Pancreas (tissue), 10 donors: ENCODE measurements at places on chromosomes 11 and 22.

- H3K4me1 ChIP-seq, result no peaks in the 10 kb centered on the region
- H3K27me3 ChIP-seq, result no peaks in the 10 kb centered on the region
- H3K27ac ChIP-seq, result no peak overlapping the region
- DNase-seq, result no peak
- no peak overlapping the region for H3K4me3 ChIP-seq
These were observed 302.8 kb upstream of the NCAM1 start for GRCh38 chr11:112658431-112658878.

- no peak overlapping the region for H3K27ac ChIP-seq
- H3K36me3 ChIP-seq, result no peaks in the 10 kb centered on the region
- no peak for DNase-seq
- H3K27me3 ChIP-seq, result no peaks in the 10 kb centered on the region
These were observed 231.2 kb upstream of the MTNR1B start for GRCh38 chr11:92738276-92738675.

DNA sequence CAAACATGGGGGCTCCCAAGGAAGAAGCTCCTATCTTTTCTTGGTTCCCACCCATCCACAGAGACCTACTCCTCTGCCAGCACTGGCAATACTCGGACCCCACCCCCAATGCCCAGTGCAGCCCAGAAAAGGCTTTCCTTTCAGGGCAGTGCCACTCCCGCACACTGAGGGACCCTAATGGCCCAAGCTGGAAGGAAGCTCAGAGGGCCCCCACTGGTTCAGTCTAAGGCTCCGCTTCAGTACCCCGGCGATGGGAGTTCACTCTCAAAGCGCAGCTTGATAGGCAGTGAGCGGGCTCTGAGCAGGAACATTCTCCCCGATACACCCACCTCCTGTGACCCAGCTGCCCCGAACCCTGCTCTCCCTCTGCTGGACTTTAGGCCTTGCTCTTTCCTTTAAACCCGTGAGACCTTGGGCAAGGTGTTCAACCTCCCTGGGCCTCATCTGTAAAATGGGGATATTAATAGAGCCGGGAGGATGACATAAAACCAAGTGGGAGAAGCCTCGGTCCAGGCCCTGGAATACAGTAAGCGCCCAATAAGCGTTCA is 48.4 kb downstream of the CHRDL2 start:
- H3K4me3 ChIP-seq, result peak overlapping the region; percentile 29
- H3K27ac ChIP-seq, result no peak overlapping the region
- no peaks in the 10 kb centered on the region for H3K36me3 ChIP-seq
- H3K4me1 ChIP-seq, result peaks cover 16% of the 10 kb centered on the region
- H3K27me3 ChIP-seq, result no peaks in the 10 kb centered on the region

DNA sequence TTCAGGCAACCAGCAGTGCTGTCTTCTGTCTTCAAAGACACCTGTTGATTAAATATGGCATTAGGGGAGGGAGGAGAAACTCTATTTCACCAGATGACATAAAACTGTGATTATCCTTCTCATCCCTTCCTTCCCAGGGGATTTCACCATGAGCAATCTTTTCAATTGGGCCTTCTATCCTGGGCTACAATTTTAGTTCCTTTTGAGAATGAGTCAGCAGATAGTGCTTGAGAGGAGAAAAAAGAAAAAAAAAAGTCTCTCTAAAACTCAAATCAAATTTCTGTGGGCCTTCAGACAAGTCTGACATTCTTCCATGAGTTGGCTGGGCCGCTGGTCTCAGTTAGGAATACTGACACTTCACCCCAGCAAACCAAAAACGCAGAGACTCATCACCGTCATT is 7.2 kb downstream of the FLI1 start:
- no peaks in the 10 kb centered on the region for H3K36me3 ChIP-seq
- DNase-seq, result no peak

- H3K27me3 ChIP-seq, result no peaks in the 10 kb centered on the region
- no peaks in the 10 kb centered on the region for H3K36me3 ChIP-seq
- H3K4me1 ChIP-seq, result no peaks in the 10 kb centered on the region
- no peak overlapping the region for H3K27ac ChIP-seq
These were observed 22.2 kb upstream of the CYP2D6 start for GRCh38 chr22:42152661-42153270.

- no peaks in the 10 kb centered on the region for H3K36me3 ChIP-seq
- H3K27me3 ChIP-seq, result no peaks in the 10 kb centered on the region
- no peak overlapping the region for H3K4me3 ChIP-seq
- no peak for DNase-seq
These were observed 84.6 kb upstream of the LDLRAD3 start for GRCh38 chr11:35859301-35859700.

GRCh38 chr11:45755281-45755859 is 49.6 kb upstream of the SLC35C1 start:
- no peak overlapping the region for H3K27ac ChIP-seq
- no peaks in the 10 kb centered on the region for H3K4me1 ChIP-seq
- DNase-seq, result no peak
- H3K27me3 ChIP-seq, result no peaks in the 10 kb centered on the region

DNA sequence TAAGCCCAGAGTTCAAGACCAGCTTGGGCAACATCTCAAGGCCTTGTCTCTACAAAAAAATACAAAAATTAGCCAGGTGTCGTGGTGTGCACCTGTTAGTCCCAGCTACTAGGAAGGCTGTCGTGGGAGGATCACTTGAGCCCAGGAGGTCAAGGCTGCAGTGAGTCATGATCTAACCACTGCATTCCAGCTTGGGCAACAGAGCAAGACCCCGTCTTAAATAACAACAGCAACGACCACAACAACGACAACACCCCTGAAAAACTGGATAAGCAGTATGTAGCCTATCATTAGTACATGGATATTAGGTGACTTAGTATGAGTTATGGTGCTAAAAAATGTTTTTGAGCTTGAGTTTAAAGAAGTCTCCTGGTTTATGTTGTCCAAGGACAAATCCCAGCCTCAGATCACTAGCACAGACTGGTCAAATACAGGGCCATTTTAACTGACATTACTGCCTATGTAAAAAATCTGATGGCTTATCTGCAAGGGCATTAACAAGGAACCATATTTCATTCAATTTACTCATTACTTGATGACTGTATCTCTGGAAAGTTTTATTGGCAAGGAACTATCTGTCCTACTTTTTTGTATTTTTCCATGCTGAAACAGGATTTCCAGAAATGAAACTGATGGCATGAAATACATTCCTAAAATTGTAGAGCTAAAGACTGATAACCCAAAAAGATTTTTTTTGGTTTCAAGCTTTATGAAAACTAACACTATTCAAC is 23.4 kb downstream of the C2CD3 start:
- DNase-seq, result no peak
- H3K4me3 ChIP-seq, result no peak overlapping the region
- no peak overlapping the region for H3K27ac ChIP-seq
- H3K27me3 ChIP-seq, result no peaks in the 10 kb centered on the region
- H3K36me3 ChIP-seq, result no peaks in the 10 kb centered on the region
- H3K4me1 ChIP-seq, result no peaks in the 10 kb centered on the region

GRCh38 chr11:61815790-61816735 is 740 bp downstream of the FADS1 start:
- no peaks in the 10 kb centered on the region for H3K27me3 ChIP-seq
- peak overlapping the region; percentile 72 for H3K27ac ChIP-seq
- peaks cover 6% of the 10 kb centered on the region for H3K4me1 ChIP-seq
- H3K36me3 ChIP-seq, result no peaks in the 10 kb centered on the region

DNA sequence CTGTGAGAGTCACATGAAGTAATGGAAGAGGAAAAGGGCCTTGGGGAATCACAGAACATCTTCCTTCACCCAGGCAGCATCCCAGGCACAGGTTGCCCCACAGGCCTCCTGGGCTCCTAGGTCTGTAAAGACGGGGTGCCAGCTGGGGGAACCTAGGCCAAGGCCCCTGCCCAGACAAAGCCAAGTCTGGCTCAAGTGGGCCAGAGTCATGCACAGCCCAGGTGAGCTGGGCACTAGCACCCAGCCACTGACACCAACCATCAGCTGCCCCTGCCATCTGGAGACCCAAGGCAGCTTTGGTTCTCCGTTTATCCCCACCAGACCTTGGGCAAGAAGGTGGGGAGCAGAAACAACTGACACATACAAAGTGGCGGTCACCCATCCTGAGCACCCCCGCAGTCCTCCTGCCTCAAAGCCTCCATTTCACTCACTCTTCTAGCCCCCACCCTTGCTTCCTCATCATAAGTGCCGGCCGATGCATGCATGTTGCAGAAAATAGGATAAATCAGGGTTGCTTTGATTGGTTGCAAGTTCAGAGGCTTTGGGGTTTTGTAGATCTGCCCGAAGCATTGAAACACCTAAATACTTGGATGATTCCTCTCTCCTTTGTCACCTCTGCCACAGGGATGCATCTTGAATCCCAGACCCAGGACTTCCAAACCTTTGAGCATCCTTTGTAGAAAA is 26.5 kb upstream of the TMPRSS4 start:
- no peaks in the 10 kb centered on the region for H3K36me3 ChIP-seq
- H3K4me3 ChIP-seq, result no peak overlapping the region
- no peak for DNase-seq
- H3K27me3 ChIP-seq, result no peaks in the 10 kb centered on the region
- peaks cover 6% of the 10 kb centered on the region for H3K4me1 ChIP-seq

DNA sequence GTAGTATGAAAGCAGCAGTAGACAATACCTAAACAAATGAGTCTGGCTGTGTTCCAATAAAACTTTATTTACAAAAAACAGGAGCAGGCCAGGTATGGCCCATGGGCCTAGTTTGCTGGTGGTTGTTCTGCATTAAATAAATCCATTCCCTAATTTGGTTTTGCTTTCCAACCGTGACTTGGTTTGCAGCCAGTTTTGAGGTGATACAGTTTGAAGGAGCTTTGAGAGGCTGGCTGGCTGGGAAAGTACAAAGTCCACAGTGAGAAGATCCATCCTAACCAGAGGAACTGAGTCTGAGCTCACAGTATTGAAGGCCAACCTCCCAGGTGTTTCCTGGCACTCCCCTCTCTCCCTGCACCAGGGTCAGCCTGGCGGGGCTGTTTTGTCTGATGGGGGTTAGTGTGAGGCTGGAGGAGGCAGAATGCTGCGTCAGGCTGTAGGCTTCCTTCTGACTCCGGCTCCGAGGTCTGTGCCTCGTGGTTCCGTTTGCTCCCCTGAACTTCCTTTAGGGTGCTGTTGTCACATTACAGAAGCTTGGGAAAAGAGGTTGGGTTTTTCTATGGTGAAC is 129.5 kb downstream of the MICAL2 start:
- H3K27ac ChIP-seq, result peak overlapping the region; percentile 84
- H3K4me1 ChIP-seq, result peaks cover 17% of the 10 kb centered on the region
- peak; percentile 49 for DNase-seq
- no peak overlapping the region for H3K4me3 ChIP-seq
- no peaks in the 10 kb centered on the region for H3K27me3 ChIP-seq
- H3K36me3 ChIP-seq, result no peaks in the 10 kb centered on the region

GRCh38 chr11:130092661-130093060 is 23.0 kb downstream of the APLP2 start:
- no peak for DNase-seq
- no peak overlapping the region for H3K27ac ChIP-seq
- no peak overlapping the region for H3K4me3 ChIP-seq
- H3K4me1 ChIP-seq, result no peaks in the 10 kb centered on the region
- no peaks in the 10 kb centered on the region for H3K27me3 ChIP-seq
- H3K36me3 ChIP-seq, result no peaks in the 10 kb centered on the region

- no peaks in the 10 kb centered on the region for H3K4me1 ChIP-seq
These were observed 109.6 kb downstream of the SCN3B start for GRCh38 chr11:123544631-123545375.

- DNase-seq, result no peak
- H3K4me1 ChIP-seq, result peaks cover 26% of the 10 kb centered on the region
- no peaks in the 10 kb centered on the region for H3K36me3 ChIP-seq
- H3K4me3 ChIP-seq, result no peak overlapping the region
These were observed 13.0 kb downstream of the LRP5 start for GRCh38 chr11:68325183-68325906.

DNA sequence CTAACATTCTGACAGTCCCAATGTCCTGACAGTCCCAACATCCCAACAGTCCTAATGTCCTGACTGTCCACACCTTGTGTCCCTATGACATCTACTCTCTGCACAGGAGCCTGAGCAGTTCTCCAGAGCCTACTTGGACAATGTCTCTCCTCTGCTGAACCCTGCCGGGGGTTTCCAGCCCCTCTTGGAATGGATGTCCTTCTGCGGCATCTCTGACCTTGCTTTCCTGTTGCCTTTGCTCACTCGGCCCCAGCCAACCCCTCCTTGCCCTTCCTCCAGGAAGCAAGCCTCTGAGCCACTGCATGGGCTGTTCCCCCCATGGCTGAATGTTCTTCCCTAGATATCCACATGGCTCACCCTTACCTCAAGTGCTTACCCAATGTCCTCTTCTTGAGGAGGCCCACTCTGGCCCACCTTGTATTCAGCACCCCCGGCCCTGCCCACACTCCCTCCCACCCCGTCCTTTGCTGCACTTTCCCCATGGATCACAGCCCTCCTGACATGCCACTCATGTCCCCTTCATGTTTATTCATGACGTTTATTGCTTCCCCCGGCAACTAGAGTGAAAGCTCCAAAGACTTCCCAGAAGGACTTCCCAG is 59.5 kb downstream of the DHCR7 start:
- no peaks in the 10 kb centered on the region for H3K36me3 ChIP-seq
- no peak for DNase-seq
- no peaks in the 10 kb centered on the region for H3K4me1 ChIP-seq

DNA sequence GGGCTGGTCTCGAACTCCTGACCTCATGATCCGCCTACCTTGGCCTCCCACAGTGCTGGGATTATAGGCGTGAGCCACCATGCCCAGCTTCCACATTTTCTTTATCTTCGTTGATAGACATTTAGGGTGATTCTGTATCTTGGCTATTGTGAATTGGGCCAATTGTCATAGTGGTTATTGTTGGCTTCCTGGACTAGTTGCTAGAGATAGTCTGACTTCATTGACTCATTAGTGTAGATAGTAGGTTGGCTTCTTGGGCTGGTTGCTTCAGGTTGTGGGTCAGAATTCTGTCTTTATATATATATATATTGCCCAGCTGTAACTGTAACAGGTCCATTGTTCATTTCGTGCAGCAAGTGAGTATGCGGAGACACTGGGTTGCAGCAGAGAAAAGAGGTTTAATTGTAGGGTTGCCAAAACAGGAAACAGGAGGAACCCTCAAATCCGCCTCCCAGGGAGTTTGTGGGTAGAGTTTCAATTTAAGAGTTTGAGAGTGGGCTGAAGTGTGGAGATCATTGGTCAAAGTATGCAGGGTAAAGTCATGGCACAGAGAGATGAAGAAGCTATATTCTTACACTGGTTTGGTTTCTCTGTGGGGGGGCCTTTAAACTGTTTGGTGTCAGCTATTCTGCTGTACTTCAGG is 22.0 kb downstream of the ATG13 start:
- H3K27ac ChIP-seq, result no peak overlapping the region
- H3K4me3 ChIP-seq, result no peak overlapping the region
- H3K36me3 ChIP-seq, result no peaks in the 10 kb centered on the region
- no peaks in the 10 kb centered on the region for H3K27me3 ChIP-seq
